Fibroblast of skin of left quadriceps (primary cell): ENCODE measurements at places on chromosomes 4 and X.

DNA sequence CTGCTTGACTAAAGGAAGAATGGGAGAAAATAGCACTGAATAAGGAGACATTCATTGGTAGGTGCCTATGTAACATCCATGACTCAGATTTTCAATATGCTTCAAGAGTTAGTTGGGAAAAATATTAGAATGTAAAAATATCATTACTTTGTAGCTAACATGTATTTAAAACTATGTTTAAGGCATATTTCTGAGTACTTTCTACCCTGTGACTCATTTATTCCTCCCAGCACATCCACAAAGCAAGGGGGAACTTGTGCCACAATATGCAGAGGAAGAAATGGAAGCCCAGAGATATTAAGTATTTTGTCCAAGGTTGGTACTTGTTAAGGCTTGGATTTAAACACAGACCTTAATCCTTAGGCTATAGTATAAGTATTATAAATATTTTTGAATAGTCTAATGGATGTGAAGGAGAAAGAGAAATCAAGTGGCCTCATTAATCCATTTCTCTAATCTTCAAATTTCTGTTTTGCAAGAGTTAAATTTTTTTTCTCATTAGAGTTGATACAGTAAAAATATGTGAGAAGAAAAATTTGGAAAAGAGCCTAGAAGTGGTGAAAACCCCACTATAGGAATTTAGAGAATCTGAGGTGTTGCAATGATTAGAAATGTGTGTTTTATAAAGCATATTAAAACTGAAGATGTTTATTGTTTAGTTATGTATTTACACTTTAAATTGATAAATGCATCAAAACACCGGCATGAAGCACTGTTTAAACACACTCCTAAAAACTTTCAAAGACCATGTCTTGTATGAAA lies 149.3 kb upstream of the GYPA start:
- DNase-seq = peak; percentile 29

DNA sequence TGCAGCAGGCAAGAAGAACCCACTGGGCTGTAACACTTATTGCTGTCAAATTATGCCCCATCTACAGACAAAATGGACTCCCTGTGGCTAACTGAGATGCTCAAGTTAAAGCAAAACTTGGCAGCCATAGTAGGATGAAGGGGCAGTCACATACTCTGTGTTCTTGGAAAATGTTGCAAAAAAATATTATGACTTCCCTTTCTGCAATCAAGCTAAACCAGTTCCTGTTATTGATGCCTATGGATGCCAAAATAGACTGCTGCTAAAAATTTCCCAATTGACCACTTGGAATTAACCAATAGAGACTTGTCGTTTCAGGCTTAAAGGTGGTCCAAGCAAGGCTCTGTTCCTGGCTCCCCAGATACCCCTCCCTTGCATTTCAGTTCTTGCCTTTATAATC lies 49.5 kb downstream of the IQCM start:
- DNase-seq = no peak

DNA sequence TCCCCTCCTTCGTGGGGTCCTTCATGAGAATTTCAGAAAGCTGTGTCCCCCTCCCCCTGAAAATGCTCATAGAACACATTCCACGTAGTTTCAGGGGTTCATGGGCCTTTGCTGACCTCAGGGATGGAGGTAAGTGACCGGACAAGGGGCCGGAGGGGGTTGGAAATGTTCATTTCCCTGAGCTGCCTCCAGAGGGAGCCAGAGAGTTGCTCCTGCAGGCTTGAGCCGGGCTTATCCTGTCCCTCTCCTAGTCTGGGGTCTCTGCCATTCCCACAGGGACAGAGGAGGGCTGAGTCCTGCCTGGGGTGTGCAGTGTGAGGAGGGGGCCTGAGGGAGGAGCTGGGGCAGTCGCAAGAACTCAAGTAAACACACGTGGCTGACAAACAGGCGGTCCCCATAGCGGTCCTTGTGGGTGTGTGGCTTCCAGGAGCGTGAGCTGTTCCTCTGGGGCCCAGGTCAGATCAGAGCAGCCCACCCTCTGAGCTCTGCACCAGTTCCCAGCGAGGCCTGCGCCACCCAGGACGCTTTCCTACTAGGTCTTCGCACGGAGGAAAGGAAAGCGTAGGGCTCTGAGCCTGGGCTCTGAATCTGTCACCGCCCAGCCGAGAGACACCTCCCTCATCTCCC lies 62.5 kb downstream of the WFS1 start:
- no peak for DNase-seq

DNA sequence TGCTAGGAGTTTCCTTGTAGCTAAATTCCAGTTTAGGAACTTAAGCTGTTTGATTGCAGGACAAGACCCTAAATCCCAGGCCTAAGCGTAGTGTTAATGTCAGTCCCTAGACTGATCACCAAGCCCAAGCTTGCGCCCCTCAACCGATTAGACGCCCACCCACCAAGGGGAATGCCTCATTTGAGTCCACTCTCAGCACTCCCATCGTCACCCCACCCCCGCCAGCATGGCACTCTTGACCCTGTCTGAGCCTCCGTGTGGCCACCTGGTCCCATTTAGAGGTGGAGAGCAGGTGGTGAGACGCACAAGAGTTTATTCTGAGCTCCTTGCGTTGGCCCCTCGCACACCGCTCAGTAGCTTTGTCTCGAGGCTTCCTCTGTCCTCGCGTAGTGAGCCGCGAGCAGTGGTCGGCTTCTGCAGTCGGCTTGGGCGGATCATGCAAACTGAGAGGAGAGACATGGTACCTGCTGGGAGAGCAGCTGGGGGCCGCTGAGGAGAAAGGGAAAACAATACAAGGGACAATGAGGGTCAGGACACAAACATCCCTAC lies 48.5 kb upstream of the ZNF157 start:
- no peak for DNase-seq

DNA sequence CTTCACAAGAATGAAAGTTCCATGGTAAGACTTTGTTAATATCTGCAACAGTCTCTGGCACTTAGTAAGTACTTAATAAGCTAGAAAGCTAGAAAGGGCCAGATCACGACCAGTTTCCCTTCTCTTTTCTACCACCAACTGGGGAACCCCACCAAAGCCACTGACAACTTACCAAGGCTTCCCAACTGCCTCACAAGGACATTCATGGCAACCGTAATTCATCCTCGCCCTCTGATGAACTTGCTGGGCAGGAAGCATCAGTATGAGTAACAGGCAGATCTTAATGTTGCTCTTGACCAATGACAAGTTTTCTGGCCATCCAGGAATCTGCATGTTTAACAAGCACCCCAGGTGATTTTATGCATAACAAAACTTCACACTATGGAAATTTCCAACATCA lies 23.2 kb upstream of the ZCCHC13 start:
- DNase-seq = no peak

DNA sequence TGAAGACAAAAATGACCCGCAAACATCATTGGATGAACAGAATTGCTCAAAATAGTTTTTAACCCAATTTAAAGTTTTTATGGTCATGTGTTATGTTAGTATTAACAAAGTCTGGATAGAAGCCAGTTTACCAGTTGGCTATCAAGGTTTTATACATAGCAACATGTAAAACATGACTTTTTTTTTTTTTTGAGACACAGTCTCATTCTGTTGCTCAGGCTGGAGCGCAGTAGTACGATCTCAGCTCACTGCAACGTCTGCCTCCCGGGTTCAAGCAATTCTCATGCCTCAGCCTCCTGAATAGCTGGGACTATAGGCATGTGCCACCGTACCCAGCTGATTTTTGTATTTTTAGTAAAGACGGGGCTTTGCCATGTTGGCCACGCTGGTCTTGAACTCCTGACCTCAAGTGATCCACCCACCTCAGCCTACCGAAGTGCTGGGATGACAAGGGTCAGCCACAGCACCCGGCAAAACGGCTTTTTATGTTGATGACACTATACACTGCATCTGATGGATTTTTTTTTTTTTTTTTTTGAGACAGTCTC lies 3.4 kb downstream of the SAT1 start:
- DNase-seq = no peak

GRCh38 chr4:160877087-160877790 lies 1286.6 kb downstream of the FSTL5 start:
- DNase-seq = no peak

- DNase-seq = no peak
These were observed 88.9 kb upstream of the RPL34 start for GRCh38 chr4:108531461-108531860.

- DNase-seq = no peak
These were observed 47.7 kb upstream of the GATB start for GRCh38 chr4:151808542-151808941.

- no peak for DNase-seq
These were observed 8.9 kb downstream of the BST1 start for GRCh38 chr4:15711762-15712161.

- DNase-seq = no peak
These were observed 16.9 kb downstream of the CYBB start for GRCh38 chrX:37796805-37797204.

DNA sequence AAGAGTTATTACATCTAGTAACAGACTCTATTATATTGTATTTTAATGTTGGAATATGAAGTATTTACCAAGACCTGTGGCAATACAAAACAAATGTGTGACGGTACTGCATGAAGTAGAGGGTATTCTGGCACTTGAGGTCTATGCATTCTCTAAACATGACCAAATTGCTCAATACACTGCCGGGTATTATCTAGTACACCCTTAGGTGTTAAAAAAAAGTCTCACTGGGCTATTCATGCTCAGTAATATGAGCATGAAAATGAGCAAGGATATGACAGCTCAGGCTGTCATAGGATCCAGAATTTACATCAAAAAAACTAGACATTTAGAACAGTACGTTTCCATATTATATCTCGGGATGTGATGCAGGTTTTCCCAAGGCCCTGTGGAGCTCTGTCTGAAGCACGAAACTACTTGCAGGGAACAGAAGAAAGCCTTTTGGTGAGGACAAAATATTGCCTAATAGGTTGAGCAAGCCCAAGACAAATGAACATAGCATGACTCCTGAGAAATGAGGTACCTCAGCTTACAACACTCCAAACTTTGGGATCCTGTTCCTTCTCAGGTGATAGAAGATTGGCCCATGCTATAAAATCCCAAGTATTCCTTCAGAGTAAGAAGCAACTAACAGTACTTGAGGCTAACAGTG lies 74.1 kb upstream of the MAOA start:
- DNase-seq = no peak

DNA sequence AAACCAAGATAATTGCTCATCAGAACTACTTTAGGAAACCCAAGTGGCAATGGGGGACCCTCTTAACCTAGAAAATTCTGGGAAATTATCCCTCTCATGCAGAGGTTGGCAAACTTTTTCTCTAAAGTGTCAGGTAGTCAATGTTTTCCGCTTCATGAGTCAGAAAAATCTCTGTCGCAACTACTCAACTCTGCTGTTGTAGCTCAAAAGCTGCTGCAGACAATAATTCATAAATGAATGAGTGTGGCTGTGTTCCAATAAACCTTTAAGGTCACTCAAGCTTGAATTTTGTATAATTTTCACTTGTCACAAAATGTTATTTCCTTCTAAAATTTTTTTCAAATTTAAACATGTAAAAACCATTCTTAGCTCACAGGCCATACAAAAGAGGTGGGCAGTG lies 193.4 kb upstream of the MID1 start:
- no peak for DNase-seq

DNA sequence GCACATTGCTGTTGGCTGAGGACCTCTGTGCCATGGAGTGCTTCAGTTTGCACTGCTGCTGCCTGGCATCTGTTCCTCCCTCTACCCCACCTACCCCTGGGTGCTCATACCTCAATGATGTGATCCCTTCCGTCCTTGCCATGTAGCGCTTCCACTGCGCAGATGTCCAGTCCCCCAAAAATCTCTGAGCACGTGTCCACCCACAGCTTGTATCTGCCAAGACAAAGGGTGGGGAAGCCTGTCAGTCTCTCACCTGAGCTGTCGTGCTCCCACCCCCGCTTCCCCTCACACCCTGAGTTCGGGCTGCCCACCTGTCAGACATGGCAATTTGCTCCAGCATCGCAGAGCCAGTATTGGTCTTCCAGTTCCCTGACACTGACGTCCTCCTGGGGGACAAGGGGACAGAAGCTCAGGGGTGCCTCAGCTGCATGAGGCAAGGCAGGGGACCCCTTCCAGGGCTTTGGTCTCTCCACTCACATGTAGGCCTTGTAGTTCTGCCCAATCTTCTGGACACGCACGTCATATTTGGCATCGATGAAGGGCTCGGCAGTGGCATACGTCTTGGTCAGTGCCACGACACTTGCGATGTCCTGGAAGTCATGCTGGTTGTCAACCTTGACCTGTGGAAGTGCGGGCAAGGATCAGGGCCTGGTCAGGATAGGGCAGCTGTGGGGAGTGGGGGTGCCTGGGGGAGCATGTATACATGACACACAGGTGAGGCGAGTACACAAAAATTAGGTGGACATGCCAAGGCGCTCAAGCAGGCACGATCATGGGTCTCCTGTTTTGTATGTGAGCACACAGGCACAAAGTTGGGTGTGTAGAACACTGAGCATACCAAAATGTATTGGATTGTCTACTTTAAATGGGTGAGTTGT lies 6.0 kb upstream of the TIMP1 start:
- no peak for DNase-seq

GRCh38 chr4:169675825-169676224 lies 55.4 kb downstream of the CLCN3 start:
- DNase-seq = no peak

DNA sequence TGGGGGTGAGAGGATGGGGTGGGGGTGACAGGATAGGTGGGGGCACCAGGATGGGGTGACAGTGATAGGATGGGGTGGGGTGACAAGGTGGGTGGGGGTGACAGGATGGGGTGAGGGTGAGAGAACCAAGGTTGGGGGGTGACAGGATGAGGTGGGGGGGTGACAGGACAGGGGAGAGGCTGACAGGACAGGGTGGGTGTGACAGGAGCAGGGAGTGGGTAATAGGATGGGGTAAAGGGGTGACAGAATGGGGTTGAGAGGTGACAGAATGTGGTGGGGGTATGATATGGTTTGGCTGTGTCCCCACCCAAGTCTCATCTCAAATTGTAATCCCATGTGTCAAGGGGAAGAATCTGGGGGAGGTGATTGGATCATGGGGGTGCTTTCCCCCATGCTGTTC lies 26.0 kb downstream of the RNF212 start:
- no peak for DNase-seq

- no peak for DNase-seq
These were observed 12.8 kb upstream of the ELOVL6 start for GRCh38 chr4:110211007-110211769.

- peak; percentile 8 for DNase-seq
These were observed 259.1 kb downstream of the SH2D1A start for GRCh38 chrX:124605511-124605910.

DNA sequence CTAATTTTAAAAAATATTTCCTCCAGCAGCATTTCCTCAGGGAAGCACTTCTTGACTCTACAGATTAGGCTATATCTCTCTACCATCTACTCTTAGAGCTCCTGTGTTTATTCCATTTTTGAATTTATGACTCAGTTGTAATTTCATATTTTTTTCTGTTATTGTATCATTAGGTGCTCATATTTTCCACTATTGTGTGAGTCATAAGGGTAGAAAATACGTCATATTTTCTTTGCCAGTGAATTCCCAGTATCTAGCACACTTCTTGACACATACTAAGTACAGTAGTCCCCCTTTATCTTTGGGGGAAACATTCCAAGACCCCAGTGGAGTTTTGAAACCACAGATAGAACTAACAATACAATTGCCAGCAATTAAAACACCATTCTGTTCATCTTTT lies 431.2 kb downstream of the GASK1B start:
- no peak for DNase-seq

GRCh38 chr4:138698641-138699040 lies 316.9 kb upstream of the NOCT start:
- no peak for DNase-seq

- DNase-seq = no peak
These were observed 497.3 kb upstream of the FRG1 start for GRCh38 chr4:189443341-189443740.
